ENCODE measurements at places on chromosomes 6 and 20.
A peak's percentile ranks its signal among the peaks of the same experiment; 100 is the strongest.

- DNase-seq = no peak
Observed at GRCh38 chr6:28531479-28532128, 5.9 kb downstream of the GPX5 start.

DNA sequence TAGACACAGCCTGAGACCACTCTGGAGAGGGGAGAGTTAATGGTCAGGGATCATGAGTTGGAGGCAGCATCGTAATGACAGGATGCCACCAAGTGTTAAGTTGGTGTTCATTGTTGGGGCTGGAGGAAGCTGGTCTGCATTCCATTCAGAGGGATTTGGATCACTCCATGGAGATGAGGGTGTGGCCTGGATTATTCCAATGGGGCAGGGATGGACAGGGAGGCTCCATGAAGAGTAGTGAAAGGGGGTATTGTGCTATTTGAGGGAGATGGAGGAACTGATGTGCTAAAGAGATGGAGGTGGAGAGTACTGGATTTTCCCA is 1.1 kb downstream of the SAPCD1 start:
- DNase-seq = no peak

- no peak for DNase-seq
Observed at GRCh38 chr6:40500227-40500626, 86.9 kb downstream of the LRFN2 start.

DNA sequence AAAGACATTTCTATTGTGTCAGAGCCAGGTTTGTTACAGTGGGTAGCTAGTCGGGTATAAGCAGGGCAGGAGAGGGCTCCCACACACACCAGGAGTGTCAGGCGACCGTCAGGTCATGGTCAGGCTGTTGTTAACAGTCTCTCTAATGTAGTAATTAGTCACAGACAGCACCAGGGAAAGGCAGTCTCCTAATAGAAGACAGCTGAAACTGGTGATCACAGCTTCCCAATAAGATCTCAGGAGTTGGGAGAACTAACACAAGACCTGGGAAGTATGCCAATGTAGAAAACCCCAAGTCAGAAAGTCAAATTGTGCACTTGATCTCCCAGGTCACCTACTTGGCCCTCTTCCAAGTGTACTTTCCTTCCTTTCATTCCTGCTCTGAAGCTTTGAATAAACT is 53.0 kb upstream of the GPR6 start:
- no peak for DNase-seq

DNA sequence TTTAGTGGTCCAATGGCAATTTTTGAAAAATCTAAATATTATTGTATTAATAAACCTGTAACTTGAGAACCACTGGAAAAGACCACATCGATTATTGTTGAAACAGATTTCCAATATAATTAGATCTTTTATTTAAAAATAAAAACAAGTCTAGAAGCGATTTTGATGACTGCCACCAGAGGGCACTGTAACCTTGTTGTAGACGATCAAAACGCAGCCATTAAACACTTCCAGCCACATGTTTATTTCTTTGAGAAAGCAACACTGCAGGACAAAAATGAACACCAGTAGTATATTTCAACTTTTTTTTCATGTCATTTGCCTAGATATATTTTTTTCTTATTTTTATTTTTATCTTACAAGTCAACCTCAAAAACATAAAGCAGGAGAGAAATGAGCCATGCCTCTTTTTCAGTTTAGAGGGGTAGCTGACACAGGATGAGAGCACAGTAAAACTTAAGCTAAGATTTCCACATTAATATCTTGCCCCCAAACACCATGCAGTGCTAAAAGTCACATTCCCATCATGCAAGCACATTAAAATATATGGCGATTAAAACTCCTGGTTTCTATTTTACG is 115.4 kb downstream of the OPRM1 start:
- DNase-seq = no peak

DNA sequence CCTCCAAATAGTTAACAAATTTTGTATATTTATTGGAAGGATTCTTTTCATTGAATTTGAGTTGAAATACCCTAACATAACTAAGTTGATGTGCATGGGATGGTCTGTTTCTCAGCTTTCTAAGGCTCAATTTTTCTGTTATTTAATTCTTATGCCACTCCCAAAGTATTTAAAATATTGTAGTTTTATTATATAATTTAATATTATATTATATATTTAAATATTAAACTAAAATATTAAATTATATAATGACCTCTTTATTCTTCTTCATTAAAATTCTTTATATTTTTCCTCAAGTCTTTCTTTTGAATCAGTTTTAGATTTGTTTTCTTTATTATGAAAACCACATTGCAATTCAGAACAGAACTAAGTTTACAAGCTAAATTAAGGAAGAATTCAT is 194.7 kb downstream of the TFAP2B start:
- no peak for DNase-seq

GRCh38 chr20:39042279-39043150 is 80.4 kb downstream of the DHX35 start:
- peak; percentile 82 for DNase-seq

- no peak for DNase-seq
Observed at GRCh38 chr6:21893793-21894192, 300.2 kb downstream of the SOX4 start.
